Dorsolateral prefrontal cortex (tissue), 122 donors: ENCODE measurements at places on chromosomes 13 and 19.

- DNase-seq = no peak
Observed at GRCh38 chr19:28388988-28389387, 824.0 kb downstream of the UQCRFS1 start.

GRCh38 chr19:51006406-51006805 is 5.0 kb upstream of the KLK8 start:
- DNase-seq = no peak

DNA sequence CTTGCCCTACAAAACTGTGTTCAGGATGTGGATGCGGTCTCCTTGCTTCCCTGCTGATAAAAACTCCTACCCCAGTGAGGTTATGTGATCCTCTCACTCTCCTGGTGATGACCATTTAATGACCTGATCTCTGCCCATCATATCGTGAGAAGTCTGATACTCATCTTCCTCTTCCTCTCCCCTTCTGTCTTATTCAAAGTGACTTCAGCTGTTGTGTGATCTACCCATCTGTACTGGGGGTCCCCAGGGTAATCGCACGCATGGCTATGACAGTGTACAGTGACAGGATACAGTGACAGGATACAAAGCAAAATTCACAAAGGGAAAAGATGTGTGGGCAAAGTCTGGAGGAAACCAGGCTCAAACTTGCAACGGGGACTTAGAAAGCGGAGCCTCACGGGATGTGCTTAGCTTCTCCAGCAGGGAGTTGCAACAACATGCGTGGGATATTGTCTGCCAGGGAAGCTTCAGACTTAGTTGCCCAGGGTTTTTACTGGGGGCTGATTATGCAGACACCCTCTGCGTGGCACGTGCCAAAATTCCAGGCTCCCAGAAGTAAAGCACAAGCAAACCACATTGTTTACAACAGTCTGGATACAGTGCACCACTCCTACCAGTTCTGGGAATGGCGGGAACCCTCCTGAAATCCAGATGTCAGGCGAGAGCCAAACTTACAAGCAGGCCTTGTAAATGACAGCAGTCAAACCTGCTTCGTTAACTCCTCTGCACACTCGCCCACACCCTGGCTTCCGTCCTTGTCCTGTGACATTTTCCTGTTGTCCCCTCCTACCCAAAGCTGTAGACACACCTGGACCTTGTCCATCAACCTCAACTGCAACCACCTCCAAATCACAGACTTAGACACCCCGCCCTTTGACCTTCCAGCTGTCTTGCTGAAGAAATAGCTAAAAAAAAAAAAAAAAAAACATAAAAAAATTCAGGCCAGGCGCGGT is 18.0 kb upstream of the GARRE1 start:
- no peak for DNase-seq

DNA sequence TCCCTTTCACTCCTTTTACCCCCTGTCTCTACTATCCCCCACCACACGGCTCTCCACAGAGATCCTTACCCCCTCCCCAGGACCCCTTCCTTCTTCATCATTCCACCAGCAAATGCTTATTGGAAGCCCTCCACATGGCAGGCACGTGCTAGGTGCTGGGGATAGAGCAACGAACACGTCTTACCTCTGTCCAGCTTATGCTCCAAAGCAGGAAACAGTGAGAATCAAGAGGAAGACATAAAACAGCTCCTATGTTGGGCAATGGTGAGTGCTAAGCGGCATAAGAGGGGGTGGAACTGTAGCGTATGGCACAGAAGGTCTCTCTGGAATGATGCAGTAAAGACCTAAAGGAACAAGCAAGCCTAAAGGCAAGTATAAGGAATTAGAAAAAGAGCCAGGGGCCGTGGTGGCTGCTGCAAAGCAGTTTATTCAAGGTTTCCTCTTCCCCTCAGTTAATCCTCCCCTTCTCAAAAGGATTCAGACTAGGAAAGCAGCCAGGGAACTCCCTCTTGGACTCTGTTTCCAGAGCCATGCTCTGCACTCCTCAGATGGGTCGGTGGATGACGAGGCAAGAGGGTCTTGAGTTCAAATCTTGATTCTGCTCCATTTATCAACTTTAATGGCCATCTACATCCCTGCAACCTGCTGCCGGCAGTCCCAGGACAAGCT is 289.4 kb downstream of the FOXO1 start:
- DNase-seq = no peak
